ENCODE measurements at places on chromosomes 4 and X.

- no peak for DNase-seq
Measured at GRCh38 chr4:153497091-153497531, 31.0 kb downstream of the TMEM131L start.

- no peak for DNase-seq
Measured at GRCh38 chr4:34066126-34066525, 2178.2 kb downstream of the ARAP2 start.

DNA sequence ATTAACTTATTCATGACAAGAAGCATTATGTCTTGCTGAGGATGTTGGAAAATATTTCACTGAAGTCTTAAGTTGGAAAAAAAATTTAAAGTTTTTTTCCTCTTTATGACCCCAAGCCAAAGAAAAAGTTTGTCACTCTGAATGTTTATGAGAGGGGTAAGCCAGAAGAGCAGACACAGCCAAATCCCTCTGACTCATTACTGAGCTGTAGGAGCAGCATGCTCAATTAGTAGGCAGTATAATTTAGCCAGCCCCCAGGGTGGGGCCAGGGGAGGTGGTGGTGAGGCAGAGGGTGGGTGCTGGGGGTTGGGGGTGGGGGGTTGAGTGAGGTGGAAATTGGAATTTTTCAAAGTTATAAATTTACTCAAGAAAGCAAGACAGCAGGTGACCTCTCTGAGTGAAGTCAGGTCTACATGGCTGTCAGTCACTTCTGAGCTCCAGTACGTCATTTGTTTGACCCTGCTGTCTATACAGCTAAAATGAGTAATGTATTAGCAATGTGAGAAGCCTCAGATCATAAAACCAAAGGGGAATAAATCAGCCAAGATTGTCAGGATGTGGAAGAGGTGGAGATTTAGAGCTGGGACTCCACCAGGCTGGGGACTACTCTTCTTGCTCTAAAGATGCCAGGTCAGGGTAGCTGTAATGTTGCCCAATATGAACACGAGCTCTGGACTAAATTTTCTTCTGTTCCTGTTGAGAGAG lies 98.8 kb upstream of the NDP start:
- no peak for DNase-seq

- DNase-seq = peak; percentile 50
Measured at GRCh38 chr4:30717208-30718020, 2.8 kb upstream of the PCDH7 start.

DNA sequence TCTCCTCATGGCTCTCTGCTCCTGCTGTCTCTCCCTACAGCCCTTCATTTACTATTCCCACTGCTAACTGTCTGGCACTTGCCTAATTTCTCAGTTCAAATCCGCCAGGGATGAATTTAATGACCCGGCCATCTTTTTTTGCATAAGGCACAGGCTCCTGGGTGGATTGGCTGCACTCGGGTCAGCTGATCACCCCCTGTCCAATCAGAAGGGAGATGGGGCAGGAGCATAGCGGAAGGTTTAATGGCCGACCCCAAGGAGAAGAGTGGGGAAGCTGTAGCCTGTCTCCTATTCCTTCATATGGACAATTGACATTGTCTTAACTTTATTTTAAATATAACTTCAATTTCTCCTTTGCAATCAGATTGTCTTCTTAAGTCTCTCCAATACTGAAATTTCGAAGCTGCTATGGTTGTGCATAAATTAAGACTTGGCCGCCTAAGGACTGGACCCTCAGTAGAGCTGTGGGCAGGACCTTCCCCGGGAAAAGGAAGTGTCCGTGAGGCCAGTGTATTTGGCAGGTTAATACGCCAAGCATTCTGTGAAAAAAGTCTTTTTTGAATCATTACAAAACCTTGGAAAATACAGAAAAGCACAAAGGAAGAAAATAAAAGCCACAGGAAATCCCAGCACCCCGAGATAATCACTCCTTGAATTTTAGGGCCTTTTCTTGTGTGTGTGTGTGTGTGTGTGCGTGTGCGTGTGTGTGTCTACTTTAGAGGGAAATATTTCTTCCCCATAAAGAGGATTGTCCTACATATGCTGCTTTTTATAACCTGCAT lies 55.5 kb downstream of the SMIM20 start:
- no peak for DNase-seq

GRCh38 chr4:171629182-171629581 lies 184.0 kb upstream of the GALNTL6 start:
- DNase-seq = no peak

- DNase-seq = no peak
Measured at GRCh38 chr4:158873795-158874401, 105.1 kb downstream of the FNIP2 start.

- DNase-seq = no peak
Measured at GRCh38 chr4:180528003-180528402, 1715.2 kb upstream of the TENM3 start.

DNA sequence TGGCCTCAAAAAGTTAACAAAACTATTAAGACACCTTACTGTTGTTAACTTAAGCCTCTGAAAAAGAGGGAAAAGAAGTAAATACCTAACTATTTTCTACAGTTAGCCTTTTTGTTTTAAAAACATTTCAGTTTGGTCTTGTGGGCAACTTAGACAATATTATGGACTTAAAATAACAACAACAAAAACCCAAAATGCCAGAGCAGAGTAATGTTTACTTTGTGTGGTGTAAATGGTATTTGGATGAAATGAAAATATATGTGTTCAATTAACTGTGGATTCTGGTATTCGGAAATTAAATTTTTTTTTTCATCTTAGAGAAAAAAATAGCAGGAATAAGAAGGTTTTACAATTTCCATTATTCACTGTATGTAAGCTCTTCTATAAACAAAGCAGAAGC lies 79.6 kb upstream of the NPNT start:
- no peak for DNase-seq

GRCh38 chr4:125951261-125951887 lies 636.6 kb downstream of the FAT4 start:
- DNase-seq = peak; percentile 34

DNA sequence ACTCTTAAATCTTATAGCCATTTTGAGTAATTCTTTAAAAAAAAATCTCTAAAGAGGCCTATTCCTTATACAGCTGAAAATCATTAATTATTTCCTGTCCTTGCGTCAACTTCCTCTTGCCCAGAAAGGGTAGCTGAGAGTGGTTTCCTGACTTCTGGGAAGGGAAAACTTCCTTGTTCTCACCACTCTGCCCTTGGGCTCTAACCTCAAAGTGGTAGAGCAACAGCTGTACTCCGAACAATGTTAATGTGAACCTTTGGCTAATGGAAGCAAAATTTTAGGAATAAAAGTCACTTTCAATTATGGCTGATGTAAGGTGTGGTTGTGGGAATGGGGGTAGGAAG lies 15.3 kb downstream of the KLHL2 start:
- no peak for DNase-seq

DNA sequence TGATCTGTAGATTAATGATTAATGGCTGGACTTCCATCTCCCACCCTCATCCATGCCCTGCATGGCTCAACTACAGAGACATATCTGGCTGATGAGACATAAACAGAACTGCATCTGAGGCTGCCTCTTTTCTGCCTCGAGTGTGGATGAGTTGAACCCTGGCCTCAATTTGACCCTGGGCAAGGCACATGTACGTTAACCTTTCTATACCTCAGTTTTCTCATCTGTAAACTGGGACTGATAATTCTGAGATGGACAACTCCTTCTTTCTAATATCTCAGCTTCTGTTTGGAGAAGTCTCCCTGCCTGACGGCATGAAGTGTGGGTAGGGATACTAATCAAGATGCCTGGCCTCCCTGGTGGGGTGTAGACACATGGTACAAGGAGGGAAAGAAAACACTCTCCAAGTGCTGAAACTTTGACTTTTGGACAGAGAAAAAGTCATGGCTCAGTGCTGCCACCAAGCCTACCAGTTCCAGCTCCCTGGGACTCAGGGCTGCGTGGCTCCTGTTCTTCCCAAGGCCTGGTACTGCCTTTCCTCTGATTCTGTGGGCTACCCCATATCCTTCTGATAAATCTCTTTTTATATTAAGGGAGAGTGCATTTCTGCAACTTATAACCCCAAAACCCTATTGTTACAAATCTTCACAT lies 64.4 kb downstream of the HAUS3 start:
- no peak for DNase-seq

DNA sequence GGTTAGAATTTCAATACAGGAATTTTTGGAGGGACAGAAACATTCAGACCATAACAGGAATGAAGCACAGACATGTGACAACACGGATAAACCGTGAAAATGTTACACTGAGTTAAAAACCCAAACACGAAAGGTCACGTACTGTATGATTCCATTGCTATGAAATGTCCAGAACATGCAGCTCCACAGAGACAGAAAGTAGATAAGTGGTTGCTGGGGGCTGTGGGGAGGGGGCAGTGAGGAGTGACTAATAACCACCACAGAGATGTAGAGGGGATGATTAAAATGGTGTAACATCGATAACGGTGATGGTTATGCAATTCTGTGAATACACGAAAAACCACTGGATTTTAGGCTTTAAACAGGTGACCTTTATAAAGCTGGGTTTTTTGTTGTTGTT lies 8.3 kb downstream of the GPR143 start:
- no peak for DNase-seq

GRCh38 chr4:189365451-189365850 lies 575.2 kb upstream of the FRG1 start:
- no peak for DNase-seq

- no peak for DNase-seq
Measured at GRCh38 chr4:184534511-184535391, 60.4 kb upstream of the IRF2 start.

GRCh38 chr4:1243451-1244080 lies 5.4 kb downstream of the CTBP1 start:
- no peak for DNase-seq

GRCh38 chr4:98816386-98816785 lies 112.5 kb downstream of the EIF4E start:
- no peak for DNase-seq

DNA sequence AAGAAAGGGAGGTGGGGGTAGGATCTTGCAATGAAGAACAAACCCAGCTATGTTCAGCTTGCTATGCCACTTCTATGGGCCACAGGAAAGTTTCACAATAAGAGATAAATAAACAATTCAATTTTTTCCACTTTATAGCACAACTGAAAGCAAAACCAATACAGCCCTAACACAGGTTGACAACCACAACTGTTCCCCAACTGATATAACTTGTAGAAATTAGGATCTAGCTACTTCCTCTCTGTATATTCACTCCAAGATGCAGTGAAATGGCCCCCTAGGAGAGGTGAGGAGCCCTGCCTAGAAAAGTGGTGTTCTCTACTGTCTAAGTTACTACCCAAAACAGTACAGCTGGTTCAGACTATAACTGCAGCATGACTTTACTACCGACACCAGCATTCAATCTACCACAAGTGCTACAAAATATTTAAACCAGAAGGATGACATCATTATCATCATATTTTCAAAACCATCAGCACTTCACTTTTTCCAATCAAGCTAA lies 77.0 kb downstream of the FBXW7 start:
- no peak for DNase-seq

- no peak for DNase-seq
Measured at GRCh38 chr4:170226288-170226687, 136.5 kb upstream of the AADAT start.

DNA sequence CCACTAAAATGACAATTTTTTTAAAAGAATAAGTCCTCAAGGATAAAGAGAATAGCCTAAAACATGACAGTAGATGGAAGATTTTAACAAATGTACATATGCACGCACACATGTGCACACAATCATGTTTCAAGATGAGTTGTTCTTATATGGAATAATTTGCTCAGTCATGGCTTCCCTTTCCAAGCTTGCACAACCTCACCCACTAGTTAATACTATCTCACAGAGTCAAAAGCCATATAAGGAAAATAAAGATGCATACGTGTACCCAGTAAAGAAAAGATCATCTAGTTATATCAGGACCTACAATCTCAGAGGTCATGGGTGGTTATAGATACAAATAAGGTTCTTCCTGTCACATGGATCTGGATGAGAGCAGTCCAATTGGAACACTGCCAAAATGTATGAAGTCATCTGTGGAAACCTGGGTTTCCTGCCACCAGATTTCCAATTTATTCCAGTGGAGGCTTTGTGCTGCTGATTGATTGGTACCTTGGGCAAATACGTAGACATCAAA lies 56.1 kb downstream of the FAM13A start:
- no peak for DNase-seq

- no peak for DNase-seq
Measured at GRCh38 chr4:137952116-137952515, 290.0 kb downstream of the SLC7A11 start.

- no peak for DNase-seq
Measured at GRCh38 chrX:129093706-129094105, 429.6 kb downstream of the SMARCA1 start.

- no peak for DNase-seq
Measured at GRCh38 chrX:38365954-38366353, 13.6 kb downstream of the OTC start.

- no peak for DNase-seq
Measured at GRCh38 chr4:141711211-141711610, 74.8 kb downstream of the IL15 start.

DNA sequence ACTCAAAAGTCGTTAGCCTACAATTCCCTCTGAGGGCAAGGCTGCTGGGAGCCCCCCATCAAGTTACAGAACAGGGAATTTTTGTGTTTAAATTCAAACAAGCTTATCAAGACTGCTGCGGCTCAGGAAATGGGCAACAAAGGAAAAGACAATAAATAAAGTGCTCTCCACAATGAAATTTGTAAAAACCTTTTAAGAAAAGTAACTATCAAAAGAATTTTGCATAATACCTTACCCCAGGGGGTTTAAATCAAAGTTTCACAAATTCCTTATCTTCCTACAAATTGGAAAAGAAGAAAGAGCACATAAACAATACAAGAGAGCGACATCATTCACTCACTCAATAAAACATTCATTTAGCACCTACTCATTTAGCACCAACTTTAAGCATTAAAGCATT lies 97.9 kb upstream of the CCDC160 start:
- DNase-seq = no peak

DNA sequence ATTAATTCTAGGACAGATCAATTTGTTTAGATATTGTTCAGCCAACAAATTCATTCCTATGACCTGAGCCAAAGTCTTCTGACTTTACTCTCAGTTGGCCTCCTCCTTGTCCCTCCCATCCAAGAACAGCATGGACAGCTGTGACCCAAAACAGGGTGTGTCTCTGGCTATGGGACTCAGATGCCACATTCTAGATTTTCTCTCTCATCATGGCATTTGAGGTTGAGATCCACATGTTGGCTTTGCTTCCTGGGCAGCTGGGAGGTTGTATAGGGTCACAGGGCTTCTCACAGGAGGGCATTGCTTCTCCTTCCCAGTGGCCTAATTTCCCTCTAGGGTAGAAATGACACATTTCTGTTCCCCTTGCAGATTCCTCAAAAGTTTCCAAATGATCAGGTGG lies 22.6 kb upstream of the EGF start:
- no peak for DNase-seq

GRCh38 chr4:52545099-52546069 lies 113.7 kb downstream of the USP46 start:
- DNase-seq = peak; percentile 12

DNA sequence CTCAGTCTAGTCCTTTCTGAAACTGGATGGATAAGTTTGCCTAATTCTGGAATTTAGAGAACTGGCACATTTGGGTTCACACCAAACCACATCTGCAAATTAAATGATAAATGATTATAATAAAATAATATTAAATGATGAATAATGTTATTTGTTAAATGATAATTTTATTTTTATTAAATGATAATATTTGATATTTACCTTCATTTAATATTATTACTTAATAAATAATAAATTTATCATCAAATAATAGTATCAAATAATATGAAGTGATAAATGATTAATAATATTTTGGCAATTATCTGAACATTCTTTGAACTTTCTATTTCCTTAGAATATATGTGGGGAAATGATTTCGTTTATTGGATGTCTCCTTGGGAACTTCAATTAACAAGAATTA lies 1604.2 kb downstream of the STIM2 start:
- no peak for DNase-seq

- no peak for DNase-seq
Measured at GRCh38 chr4:145132511-145133098, 34.5 kb downstream of the ABCE1 start.

Measured in hippocampal formation (tissue), 2 donors.